ENCODE measurements at places on chromosomes 5 and 9. TPM values are rescaled to one million over a fixed set of nuclear protein-coding genes. Genes with fewer than 3 reads are reported as not detected.

ZFP2 gene
- 1.0 TPM for total RNA-seq

RNF180 gene
- total RNA-seq: 2.7 TPM

INSL4 gene
- not detected for total RNA-seq

AFAP1L1 gene
- total RNA-seq: 17.2 TPM

ELAVL2 gene
- total RNA-seq: 0.57 TPM

IFNK gene
- total RNA-seq: not detected

TAF1L gene
- under 0.01 TPM for total RNA-seq

SV2C gene
- under 0.01 TPM for total RNA-seq

TIMD4 gene
- total RNA-seq: not detected

CETN3 gene
- total RNA-seq: 22.4 TPM

CLIC3 gene
- 4.4 TPM for total RNA-seq

CD274 gene
- 20.2 TPM for total RNA-seq

DNAJC25 gene
- 9.5 TPM for total RNA-seq

TLE1 gene
- total RNA-seq: 51.3 TPM

CCDC192 gene
- total RNA-seq: not detected

SPATA31C1 gene
- not detected for total RNA-seq

NADK2 gene
- 35.0 TPM for total RNA-seq

OTP gene
- total RNA-seq: not detected

PCDHGB4 gene
- total RNA-seq: 3.1 TPM

ARHGEF37 gene
- total RNA-seq: 41.8 TPM

ELOVL7 gene
- 11.5 TPM for total RNA-seq

IL33 gene
- 16.6 TPM for total RNA-seq

PCDHAC1 gene
- total RNA-seq: 1.4 TPM

PTGDS gene
- total RNA-seq: not detected

RASGRF2 gene
- 1.0 TPM for total RNA-seq

SPINK13 gene
- not detected for total RNA-seq

TIFAB gene
- not detected for total RNA-seq

PCAT7 gene
- not detected for total RNA-seq

PDE6A gene
- not detected for total RNA-seq

SAXO1 gene
- total RNA-seq: under 0.01 TPM

PCDHA9 gene
- total RNA-seq: 0.43 TPM

CA9 gene
- 0.68 TPM for total RNA-seq

SLC6A3 gene
- total RNA-seq: not detected

WWC1 gene
- total RNA-seq: 27.7 TPM

VCAN gene
- 205 TPM for total RNA-seq

NOL8 gene
- 50.8 TPM for total RNA-seq

PCDHGA8 gene
- total RNA-seq: 1.3 TPM

PDLIM4 gene
- 10.9 TPM for total RNA-seq

MSX2 gene
- total RNA-seq: 0.21 TPM

PCDHB16 gene
- total RNA-seq: not detected

KIF12 gene
- under 0.01 TPM for total RNA-seq

PCDHGC3 gene
- total RNA-seq: 17.1 TPM

SLCO6A1 gene
- 0.21 TPM for total RNA-seq

FCN2 gene
- not detected for total RNA-seq

ACO1 gene
- total RNA-seq: 41.6 TPM
